ENCODE measurements at places on chromosomes 3 and 15.

DNA sequence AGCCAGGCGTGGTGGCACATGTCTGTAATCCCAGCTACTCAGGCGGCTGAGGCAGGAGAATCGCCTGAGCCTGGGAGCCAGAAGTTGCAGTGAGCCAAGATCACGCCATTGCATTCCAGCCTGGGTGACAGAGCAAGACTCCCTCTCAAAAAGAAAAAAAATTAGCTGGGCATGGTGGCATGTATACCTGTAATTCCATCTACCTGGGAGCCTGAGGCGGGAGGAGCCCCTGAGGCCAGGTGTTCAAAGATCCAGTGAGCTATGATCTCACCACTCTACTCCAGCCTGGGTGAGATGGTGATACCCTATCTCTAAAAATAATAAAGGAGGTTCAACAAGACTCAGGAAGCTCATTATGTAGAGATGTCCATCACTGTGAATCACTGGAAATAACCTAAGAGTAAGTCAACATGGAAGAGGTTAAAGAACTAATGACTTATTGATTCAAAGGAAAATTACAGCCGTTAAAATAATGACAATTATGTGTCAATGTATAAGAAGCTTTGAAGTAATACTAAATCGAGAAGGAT is 19.8 kb upstream of the RAB7A start:
- DNase-seq, result no peak

DNA sequence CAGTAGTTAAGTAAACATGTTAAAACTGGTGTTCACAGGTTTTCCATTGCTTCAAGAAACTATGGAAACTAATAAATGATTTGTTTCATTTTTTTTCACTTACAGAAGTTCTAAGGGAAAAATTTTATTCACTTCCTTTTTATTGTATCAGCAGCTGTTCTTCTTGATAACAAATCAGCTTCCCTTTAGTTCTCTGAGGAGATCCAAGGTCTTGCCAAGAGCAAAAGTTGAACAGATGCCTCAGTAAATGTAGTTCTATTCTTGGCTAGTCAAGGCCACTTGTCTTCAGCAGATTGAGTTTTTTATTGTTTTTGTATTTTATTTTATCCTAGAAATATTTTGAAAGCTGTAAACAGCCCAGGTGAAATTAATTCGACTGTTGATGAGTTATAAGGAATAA is 41.8 kb downstream of the KCNH8 start:
- no peak for DNase-seq

DNA sequence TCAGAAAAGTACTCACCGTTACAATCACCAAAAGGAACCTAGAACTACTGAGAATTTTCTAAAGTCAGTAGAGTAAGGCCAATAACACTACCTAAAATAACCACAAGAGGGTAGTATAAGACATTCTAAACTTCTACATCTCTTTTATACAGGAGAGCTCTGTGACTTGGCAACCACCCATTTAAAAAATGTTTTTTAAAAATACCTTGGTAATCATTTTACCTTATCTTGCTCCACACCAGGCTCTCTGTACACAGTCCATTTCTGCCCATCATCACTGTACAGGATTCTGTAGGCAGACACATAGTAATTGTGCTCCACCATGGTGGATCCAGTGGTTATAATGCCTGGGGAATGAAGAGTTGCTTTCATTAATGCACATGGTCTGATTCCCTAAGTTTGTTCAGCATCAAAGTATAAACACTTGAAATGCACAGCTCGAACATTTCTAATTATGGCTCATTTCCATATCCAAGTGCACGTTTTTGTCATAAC is 54.5 kb downstream of the ST3GAL6 start:
- peak; percentile 37 for DNase-seq

DNA sequence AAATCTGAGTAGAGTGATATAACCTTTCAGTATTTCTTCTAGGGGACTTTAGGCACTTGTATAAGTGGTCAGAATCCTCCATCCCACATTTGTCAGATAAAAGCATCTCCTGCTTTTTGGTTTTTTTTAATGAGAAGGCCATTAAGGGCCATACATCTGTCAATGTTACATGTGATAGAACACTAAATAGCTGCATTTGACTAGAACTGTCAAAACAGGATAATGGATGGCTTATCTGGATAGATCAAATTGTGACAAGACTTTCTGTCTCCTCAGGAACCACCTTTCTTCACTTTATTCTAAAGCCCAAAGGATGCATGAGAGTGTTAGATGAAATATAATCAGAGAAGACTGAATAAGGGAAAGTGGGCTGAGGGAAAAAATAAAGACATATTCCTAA is 533.4 kb upstream of the TGFBR2 start:
- no peak for DNase-seq
